ENCODE measurements at places on chromosomes 3 and 15.

- DNase-seq: no peak
Observed at GRCh38 chr3:56620371-56620770, 62.7 kb downstream of the TASOR start.

GRCh38 chr3:114553949-114554593, 260.2 kb downstream of the TIGIT start:
- DNase-seq: no peak

DNA sequence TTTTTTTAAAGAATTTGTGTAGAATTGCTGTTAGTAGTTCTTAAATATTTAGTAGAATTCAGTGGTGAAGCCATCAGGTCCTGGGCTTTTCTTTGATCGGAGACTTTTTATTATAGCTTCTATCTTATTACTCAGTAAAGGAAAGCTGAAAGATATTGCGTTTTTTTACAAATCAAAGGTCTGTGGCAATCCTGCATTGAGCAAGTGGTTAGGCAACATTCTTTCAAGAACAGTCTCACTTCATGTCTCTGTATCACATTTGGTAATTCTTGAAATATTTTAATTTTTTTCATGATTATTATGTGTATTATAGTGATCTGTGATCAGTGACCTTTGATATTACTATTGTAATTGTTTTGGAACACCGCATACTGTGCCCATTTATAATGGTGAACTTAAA, 140.8 kb downstream of the UNC13C start:
- no peak for DNase-seq

- no peak for DNase-seq
Observed at GRCh38 chr15:70098153-70098460, 390 bp upstream of the TLE3 start.

DNA sequence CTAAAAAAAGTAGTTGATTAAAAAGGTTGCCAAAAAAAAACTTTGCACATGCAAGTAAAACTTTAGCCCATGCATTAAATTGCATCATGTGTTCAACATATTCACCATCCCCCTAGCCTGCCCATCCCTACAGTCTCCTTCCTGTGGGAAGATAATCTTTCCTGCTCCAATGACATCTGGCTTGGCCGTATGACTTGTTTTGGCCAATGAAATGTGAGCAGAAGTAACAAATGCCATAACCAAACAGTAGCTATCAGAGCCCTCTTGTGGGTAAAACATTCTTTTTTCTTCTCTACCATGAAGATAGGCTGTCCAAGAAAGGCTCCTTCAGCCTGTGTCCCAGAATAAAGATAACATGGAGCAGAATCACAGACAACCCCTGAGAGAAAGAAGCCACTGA, 15.3 kb downstream of the ERC2 start:
- no peak for DNase-seq

DNA sequence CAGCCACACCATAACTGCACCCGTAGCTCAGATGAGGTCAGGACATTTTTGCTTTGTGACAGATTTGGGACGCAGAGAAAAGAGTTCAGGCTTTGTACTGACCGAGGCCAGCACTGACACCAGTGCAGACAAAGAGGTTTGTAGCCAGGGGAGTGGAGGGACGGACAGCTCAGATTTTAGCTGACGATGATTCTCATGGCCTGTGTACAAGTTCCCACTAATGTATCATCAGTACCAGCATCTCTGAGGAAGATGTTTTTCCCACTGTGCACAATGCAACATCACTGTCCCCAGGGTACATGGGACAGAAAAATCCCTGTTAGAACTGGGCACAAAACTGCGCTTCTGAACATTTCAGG, 112.7 kb downstream of the SLCO3A1 start:
- no peak for DNase-seq

- no peak for DNase-seq
Observed at GRCh38 chr15:32838820-32839219, 121.0 kb downstream of the GREM1 start.

Data from GM06990 (cell line).